Mucosa of descending colon (tissue), 3 donors: ENCODE measurements at places on chromosomes 7 and 10. TPM values are rescaled to one million over a fixed set of nuclear protein-coding genes. Genes with fewer than 3 reads are reported as not detected.

GRCh38 chr7:5320391-5320790 lies 37.6 kb downstream of the SLC29A4 start:
- DNase-seq = peak; percentile 37

DNA sequence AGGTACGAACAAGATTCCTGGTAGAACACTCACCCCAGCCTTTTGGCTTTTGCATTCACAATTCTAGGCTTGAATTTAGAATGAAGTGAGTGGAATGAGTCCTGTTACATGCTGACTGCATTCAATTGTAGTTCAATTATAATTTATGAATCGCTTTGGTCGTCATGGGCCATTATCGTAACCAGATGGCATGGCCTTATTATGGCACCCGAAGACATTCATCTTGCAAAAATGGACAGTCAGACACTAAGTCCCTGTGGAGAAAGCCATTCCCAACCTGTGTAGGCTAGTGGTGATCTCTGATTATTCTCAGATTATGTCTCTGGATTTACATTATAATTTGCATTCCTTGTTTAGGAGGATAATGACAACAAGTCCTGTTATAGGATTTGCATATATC lies 292.4 kb upstream of the NPSR1 start:
- DNase-seq = no peak

The IGFBP3 gene
- total RNA-seq = 41.5 TPM

The ABCC2 gene
- 0.69 TPM for total RNA-seq

GRCh38 chr10:128530301-128530700 lies 404.1 kb upstream of the MKI67 start:
- DNase-seq = no peak

The ZNF853 gene
- total RNA-seq = 1.4 TPM
